CD8-positive, alpha-beta memory T cell (primary cell): ENCODE measurements at places on chromosomes 3 and 15. TPM values are rescaled to one million over a fixed set of nuclear protein-coding genes. Genes with fewer than 3 reads are reported as not detected.

- DNase-seq: no peak
Observed at GRCh38 chr3:127870156-127870555, 44.9 kb upstream of the KBTBD12 start.

GRCh38 chr3:13158408-13158807 lies 85.2 kb upstream of the IQSEC1 start:
- no peak for DNase-seq

DNA sequence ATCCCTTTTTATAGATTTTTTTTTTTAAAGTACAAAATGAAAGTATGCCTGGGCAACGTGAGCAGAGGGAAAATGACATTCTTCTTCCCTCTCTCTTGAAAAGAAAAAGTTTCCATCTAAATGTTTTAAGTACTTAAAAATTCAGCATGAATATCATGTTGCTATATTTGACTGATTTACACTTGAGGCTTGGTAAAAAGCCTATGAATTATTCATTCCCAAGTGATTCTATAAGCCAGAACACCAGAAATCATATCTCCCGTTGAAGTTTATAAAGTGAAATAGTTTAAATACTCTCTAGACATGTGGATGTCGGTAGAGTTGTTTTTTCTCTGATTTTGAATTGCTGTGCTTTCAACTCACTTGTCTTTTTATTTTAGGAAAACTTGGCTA lies 276.2 kb upstream of the RARB start:
- no peak for DNase-seq

GRCh38 chr3:87025661-87026645 lies 35.0 kb upstream of the VGLL3 start:
- DNase-seq: no peak

- no peak for DNase-seq
Observed at GRCh38 chr15:81880314-81880713, 165.5 kb downstream of the MEX3B start.

DNA sequence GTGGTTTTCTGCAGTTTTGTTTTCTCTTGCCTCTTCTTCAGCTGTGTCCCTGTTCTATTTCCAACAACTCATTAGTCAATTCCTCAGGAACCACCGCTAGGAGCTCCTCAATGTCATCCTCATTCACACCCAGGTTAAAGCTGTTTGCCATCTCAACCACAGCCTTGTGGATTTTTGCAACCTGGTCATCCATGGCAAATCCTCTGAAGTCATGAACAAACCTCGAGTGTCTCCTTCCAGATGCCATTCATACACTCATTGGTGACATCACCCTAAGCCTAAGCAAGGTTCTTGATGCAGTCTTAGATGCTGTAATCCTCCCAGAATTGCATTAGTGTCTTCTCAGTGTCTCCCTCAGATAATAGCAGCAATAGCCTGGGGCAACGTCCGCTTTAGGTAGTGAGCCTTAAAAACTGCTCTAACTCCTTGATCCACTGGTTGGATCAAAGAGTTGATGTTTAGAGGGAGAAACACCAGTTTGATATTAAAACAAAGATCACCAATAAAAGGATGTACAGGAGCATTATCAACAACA lies 31.5 kb upstream of the ZNF502 start:
- no peak for DNase-seq

DNA sequence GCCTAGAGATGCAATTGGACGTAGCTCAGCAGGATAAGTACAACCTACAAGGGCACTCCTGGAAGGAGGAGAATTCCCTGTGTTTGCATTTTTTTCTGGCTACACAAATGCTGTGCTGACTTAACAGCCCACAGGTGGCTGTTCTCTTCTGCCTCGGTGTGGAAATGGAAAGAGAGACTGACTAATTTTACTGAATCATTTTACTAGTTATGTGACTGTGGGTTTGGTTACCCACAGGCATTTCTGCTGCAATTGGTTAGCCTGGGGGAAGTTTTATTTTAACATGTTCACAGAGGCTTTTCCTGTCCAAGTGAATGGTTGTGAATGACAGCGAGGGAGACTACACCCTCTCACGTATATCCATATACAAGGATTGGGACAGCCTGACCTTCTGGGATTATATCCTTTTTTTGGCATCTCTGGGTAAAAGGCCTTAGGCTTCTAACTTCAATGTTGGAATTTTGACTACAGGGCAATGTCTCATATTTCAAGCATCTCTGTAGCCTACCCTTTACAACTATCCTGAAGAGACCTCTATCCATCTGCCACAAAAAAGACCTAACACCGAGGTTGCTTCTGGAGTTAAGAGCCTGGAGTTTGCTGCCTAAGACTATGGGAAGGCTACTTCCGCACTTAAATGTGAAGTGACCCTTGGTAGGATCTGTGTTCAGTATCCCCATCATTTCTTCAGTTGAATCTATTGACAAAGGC lies 67.2 kb upstream of the TP63 start:
- no peak for DNase-seq

- DNase-seq: no peak
Observed at GRCh38 chr3:81378552-81379293, 382.7 kb downstream of the GBE1 start.

DNA sequence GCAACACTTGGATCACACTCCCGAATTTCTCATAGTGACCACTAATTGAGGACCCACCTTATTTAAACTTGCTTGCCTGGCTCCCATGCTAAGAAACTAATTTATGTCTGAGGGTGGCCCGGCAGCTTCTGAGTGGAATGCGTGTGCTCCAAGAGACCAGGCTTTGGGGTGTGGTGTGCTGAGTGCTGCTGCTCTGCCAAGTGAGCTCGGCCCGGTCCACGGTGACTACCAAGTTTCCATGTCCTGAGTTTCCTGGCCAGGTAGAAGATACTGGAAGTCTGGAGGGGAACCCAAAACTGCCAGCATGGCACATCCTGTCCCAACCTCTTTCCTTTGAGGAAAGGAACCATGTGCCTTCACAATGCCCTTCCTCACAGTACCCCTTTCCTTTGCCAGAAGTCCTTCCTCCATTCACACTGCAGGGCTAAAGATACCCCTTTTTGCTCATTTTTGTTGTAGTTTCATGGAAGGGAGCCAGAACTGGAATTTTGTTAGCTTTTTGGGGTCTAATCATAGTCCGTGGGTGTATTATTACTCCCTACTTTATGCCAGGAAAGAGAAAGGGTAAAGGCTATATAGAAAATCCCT lies 59.1 kb upstream of the ACAD9 start:
- no peak for DNase-seq

The HESX1 gene
- total RNA-seq: 0.44 TPM

The PPARG gene
- 0.66 TPM for total RNA-seq

The UROC1 gene
- total RNA-seq: not detected

The KCNAB1 gene
- total RNA-seq: not detected

The PSTPIP1 gene
- total RNA-seq: 123 TPM
